Right cardiac atrium (tissue), 5 donors: ENCODE measurements at places on chromosomes 6 and 20.

GRCh38 chr6:40825102-40825501 lies 213.9 kb downstream of the UNC5CL start:
- no peak for DNase-seq

- DNase-seq, result no peak
These were observed 38.5 kb upstream of the OGFRL1 start for GRCh38 chr6:71250099-71250602.

DNA sequence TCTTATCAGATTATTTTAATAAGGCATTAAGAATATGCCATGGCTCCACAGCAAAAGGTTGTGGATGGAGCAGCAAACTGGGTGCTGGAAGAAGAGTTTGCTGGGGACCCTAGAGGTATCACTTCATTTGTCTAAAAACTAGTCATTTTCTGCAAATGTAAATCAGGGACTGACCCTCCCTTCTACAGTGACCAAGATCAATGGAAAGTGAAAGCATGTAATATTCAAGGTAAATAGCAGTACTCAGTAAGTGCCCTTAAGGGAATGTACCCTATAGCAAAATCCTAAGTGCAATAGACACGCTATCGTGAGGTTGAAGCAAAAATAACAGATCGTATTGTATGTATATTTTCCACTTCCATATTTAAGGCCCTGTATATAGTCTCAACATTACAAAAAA lies 38.7 kb downstream of the TRDN start:
- DNase-seq, result no peak

DNA sequence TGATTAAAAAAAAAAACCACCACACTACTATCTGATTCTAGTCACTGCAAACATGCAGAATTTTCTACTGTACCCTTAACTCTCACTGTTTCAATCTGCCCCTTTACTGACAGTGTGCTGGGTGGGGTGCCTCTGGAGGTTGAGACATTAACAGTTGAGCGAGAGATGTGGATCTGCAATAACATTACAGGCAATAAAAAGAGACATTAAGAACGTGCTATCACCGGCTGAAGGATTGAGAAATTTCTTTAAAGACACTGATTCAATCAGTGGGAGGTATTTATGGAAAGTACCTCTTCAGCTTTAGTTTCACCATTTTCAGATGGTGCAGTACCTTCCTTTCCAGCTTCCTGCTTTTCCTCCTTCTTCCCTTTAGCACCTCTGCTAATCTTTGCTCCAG lies 32.5 kb downstream of the HMGN3 start:
- DNase-seq, result no peak
